ENCODE measurements at places on chromosomes 2 and 18. TPM values are rescaled to one million over a fixed set of nuclear protein-coding genes. Genes with fewer than 3 reads are reported as not detected.

ALPI gene
- total RNA-seq: not detected

KCNG2 gene
- not detected for total RNA-seq

SLC38A11 gene
- total RNA-seq: not detected

SIX3 gene
- 0.39 TPM for total RNA-seq

UGT1A10 gene
- total RNA-seq: 0.49 TPM

SCN1A gene
- total RNA-seq: not detected
